ENCODE measurements at places on chromosomes 5 and 9.
A peak's percentile ranks its signal among the peaks of the same experiment; 100 is the strongest.

DNA sequence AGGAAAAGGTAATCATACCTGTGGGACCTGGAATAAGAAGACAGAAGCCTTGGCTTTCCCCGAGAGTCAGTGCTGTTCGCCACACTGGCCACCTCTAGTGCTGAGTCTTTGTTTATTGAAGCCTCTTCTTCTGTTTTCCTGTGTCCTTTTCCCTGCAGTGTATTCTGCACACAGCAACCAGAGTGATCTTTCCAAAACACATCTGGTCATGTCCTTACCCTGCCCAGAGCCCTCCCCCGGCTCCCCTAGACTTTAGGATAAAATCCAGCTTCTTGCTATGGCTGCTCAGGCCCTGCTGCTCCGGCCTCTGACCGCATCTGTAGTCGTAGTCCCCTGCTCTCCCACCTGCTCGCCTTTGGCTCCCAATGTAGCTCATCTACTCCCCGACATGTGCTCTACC is 28.3 kb downstream of the GALNT10 start:
- DNase-seq = no peak

DNA sequence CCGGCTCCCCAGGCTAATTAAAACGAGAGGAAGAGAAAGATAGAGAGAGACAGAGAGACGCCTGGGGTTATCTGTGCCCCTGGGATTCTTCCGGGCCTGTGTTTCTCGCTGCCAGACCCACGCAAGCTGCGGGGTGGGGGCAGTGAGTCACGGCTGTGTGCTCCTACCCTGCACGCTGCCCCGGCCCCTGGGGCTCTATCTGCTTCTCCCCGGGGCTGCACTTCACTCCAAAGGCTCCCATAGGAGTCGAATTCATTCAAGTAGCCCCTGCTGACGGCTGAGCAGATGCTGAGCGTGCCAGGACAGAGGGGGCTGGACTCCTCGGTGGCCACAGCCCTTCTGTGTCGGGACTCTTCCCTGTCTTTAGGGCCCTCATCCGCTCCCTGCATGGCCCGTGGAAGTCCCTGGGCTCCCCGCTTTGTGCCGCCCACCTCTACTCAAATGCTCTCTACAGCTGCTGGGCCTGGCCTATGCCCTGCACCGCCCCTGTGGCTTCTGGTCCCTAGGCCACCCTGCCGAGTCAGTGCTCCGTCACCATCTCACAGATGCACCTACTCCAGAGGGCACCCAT is 22.8 kb downstream of the SARDH start:
- no peak for DNase-seq

- no peak for DNase-seq
Observed at GRCh38 chr5:143930561-143930960, 118.6 kb downstream of the HMHB1 start.

DNA sequence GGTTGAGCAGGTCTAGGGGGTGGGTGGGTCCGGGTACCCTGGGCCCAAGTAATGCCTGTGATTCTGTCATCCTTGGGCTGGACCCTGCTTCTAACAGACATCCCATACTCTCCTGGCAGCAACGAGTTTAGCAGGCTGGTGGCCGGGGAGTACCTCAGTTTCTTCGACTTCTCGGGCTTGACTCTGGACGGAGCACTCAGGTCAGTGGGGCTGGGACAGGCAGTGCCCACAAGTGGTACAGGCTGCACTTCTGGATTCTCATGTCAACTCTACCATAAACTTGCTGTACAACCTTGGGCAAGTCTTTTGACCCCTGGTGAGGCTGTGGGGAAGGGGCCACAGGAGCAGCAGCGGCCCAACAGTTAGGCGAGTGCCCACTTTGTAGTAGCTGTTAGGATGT is 21.8 kb downstream of the PSD2 start:
- no peak for DNase-seq

GRCh38 chr5:126917918-126918614 is 112.3 kb downstream of the MARCHF3 start:
- DNase-seq = no peak

- DNase-seq = no peak
Observed at GRCh38 chr9:76203373-76203772, 190.9 kb downstream of the RFK start.

GRCh38 chr5:83400241-83400640 is 71.3 kb upstream of the VCAN start:
- no peak for DNase-seq

GRCh38 chr5:140258016-140258415 is 44.9 kb downstream of the PFDN1 start:
- no peak for DNase-seq

DNA sequence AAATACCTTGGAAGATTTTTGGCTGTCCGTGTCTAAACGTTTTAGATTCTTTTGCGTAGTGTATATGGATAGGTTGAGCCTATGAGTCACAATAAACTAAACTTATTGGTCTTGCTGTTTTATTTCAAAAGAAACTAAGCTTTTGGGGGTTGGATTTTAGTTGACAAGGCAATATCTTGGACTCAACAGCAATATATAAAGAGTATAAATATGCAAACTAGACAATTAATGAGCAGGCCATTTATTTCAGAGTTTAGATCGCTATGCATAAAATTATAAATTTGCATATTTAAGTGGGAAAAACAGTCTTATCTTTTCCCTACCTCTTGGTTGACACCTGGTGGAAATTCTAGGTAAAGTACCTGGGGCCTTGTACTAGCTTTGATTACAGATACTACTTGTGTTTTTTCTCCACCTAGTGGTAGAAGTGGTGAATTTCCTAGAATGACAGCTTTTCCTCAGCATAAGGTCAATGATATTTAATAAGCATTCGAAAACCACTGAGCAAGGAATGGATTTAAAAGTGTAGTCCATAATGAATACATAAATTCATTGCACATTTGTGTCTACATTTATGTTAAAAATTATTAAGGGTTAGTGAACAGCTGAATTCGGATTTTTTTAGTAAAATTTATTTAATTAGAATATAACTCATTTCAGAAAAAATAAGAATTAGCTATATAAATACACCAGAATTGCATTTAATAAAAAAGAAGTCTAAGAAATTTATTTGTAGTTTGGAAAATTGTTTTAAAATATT is 1.7 kb upstream of the ARRDC3 start:
- DNase-seq = peak; percentile 93

DNA sequence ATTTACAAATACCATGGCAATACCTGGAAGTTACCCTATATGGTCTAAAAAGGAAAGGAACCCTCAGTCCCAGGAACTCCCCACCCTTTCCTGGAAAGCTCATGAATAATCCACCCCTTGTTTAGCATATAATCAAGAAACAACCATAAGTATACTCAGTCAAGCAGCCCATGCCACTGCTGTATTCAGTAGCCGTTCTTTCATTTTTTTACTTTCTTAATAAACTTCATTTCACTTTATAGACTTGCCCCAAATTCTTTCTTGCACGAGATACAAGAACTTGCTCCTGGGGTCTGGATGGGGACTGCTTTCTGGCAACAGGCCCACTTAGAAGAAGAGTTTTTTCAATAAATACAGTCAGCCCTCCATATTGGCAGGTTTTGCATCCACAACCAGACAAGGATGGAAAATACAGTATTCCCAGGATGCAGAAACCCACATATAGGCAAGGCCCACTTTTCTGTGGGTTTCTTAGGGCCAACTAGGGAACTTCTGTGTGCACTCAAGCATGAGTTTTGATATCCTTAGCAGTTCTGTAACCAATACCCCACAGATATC is 2.8 kb upstream of the TBCA start:
- no peak for DNase-seq

DNA sequence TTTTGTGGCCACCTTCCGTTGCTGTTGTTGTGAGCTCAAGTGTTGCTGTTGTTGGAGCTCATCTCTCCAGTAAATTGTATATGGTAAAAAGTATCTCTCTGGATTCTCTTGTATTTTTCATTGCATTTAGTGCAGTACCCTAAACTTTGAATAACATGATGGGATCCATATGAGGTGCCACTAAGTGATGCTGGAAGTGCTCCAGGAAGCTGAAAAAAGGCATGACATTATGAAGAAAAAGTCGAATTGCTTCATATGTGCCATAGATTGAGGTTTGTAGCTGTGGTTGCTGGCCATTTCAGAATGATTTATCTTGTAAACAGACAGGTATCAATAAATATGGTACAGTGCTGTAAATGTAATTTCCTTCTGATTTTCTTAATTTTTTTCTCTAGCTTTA is 5.5 kb downstream of the MARCHF6 start:
- DNase-seq = no peak

- DNase-seq = no peak
Observed at GRCh38 chr5:42930934-42931333, 109.2 kb downstream of the ANXA2R start.

DNA sequence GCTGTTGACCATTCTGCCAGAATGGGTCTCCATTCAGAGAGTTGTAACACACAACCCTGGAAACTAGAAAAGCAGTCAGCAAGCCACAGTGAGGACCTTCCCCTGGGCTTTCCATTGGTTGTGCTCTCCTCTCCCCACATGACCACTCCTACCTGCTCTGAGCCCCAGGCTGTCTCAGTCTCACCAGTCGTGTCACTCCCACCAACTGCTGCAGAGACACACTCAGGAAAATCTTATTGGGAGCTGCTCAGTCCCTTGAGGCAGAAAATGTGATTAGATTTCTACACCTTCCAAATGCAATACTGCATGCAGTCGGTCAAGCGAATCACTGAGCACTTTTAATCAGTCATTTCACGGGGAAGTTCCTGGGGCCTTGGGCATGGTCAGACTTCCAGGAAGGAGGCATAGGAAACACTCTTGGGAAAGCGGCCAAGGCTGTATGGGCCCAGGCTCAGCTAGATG is 284.2 kb upstream of the NMUR2 start:
- no peak for DNase-seq

DNA sequence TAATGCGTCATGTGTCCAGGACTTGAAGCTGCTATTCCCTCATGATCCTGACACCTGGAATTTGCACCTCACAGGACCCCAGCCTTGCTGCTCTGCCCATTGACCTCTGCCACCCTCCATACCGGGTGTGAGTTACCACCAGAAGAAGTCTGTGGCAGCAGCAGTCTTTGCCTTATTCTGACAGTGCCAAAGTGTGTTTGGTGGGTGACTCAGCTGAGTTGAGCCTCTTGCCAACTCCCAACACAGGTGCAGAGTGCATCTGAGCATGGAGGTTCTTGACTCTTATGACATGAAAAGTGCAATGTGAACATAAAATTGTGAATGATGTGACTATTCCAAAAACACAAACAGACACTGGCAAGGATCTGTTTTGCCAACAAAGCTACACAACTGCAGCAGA is 1166.5 kb upstream of the CDH18 start:
- no peak for DNase-seq

DNA sequence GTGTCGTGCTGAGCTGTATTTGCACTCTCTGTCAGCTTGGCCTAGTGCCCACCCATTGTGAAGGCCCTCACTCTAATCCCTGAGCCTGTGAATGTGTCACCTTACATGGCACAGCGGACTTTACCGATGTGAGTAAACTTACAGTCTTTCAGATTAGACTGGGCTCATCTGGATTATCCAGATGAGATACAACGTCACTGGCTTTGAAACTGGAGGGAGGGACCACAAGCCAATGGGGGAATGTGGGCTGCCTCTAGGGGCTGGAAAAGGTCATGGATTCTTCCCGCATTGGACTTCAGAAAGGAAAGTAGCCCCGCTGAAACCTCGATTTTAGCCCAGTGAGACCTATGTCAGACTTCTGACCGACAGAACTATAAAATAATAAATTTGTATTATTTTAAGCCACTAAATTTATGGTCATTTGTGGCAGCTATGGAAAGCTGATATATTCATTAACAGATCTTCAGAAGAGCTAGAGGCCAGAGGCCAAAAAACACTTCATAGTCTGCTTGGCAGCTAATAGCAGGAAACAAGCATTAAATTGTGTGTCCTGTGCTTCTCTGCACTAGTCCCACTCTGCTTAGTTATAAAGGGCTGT is 139.0 kb upstream of the GAS1 start:
- no peak for DNase-seq

GRCh38 chr9:93256878-93257807 is 73.2 kb downstream of the WNK2 start:
- DNase-seq = no peak
